Breast epithelium (tissue), 4 donors: ENCODE measurements at places on chromosomes 11 and 22.

DNA sequence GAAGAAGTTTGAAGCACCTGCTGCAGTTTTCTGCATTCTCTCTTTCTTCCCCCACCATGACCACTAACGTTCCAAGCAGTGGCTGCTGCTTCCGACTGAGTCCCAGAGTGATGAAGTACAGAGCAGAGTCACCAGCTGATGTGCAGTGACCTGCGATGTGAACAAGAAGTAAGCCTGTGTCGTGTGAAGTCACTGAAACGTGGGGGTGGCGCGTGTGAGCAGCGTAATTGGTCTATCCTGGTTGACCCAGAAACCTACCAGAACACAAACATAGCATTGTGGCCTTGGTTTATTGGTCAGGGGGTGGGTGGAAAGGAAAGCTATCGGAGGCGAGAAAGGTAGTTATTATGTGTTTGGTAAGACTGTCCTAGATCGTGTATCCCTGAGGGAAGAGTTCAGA is 3.5 kb downstream of the KRTAP5-7 start:
- H3K27ac ChIP-seq = no peak overlapping the region
- H3K36me3 ChIP-seq = no peaks in the 10 kb centered on the region
- H3K4me3 ChIP-seq = no peak overlapping the region
- no peak for DNase-seq
- no peaks in the 10 kb centered on the region for H3K4me1 ChIP-seq

- no peaks in the 10 kb centered on the region for H3K27me3 ChIP-seq
- no peak for DNase-seq
- H3K36me3 ChIP-seq = no peaks in the 10 kb centered on the region
- no peaks in the 10 kb centered on the region for H3K4me1 ChIP-seq
Measured at GRCh38 chr11:80365076-80365725, 924.4 kb upstream of the TENM4 start.

DNA sequence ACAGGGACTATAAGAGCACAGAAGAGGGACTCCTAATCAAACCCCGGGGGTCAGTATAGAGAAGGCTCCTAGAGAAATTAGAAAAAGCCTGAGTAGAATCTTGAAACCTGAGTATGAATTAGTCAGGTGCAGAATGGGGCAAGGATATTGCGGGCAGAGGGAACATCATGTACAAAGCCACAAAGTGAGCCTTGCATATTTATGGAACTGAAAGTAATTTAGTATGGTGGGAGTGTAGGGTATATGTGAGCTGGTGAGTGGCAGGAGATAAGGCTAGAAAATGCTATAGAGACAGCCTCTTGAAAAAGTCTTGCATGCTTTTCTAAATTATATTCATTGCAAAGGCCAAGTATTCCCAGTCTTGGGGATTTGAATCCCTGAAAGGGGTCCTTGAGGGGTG is 93.7 kb downstream of the STIM1 start:
- no peaks in the 10 kb centered on the region for H3K27me3 ChIP-seq
- no peaks in the 10 kb centered on the region for H3K36me3 ChIP-seq
- no peak for DNase-seq
- H3K27ac ChIP-seq = no peak overlapping the region
- H3K4me3 ChIP-seq = no peak overlapping the region

DNA sequence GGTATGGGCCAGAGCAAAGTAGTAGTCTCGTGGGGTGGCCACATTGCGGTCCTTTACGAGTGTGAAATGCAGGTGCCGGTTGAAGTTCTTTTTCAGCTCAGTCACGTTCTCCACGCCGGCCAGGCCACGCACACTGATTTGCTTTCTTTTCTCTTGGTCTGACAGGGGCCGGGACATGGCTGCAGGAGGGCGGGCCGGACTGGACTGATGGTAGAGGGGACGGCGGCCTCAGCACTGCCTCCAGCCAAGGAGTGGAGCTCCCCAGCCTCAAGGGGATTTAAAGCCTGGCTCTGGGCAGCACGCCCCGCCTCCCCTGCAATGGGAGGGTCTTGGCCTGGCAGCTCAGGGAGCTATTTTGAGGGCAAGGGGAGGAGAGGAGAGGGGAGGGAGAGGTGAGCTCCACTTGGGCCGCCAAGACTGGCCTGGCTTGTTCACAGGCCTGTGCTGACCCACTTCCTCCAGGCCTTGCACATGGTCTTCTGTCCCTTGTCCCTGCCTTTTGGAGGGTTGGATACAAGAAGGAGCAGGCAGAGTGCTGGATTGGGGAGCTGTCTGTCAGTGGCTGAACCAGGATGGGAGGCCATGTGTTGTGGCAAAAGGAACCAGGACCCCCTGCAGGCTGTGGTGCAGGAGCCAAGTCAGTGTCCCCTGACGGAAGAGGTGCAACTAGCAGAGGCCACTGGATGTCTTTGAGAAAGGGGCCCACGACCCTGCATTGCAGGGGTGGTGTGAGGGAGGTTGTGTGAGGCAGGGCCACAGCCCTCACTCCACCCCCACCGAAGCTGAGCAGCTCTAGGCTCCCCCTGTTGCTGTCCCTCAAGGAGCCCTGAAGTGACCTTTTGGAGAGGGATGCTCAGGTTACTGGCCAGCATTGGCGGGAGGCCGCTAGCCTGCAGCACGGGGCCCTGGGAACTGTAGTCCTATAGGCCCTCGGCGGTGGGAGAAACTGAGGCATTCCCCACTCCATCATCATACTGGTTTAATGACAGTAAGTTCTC is at the start of gene PYGM:
Gene PYGM, minus strand, starts transcription at position 253 of the 998 bp plus-strand sequence. Its CDS starts 76 bp downstream, at position 177.
- no peak for DNase-seq
- peaks cover 14% of the 10 kb centered on the region for H3K4me1 ChIP-seq
- no peak within 1 kb of the TSS for H3K4me3 ChIP-seq

DNA sequence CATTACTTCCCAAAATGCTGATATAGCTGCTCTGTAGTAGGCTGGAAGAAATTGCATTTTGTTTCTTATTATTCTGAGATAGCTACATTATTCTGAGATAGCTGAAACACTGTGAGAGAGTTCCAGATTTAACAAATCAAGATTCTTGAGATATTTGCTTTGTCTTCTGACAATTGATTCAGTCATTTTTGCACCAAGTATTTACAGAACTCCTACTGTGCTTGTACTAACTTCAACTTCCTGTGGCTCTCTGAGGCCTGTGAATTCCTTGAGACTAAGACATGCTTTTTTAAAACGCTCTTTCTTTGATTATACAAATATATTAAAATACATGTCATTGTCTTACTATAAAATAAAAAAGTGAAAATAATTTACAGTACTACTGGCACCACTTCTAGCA is 52.7 kb downstream of the USP47 start:
- H3K4me3 ChIP-seq = no peak overlapping the region
- no peak overlapping the region for H3K27ac ChIP-seq
- no peaks in the 10 kb centered on the region for H3K4me1 ChIP-seq
- no peaks in the 10 kb centered on the region for H3K27me3 ChIP-seq
- DNase-seq = no peak
- no peaks in the 10 kb centered on the region for H3K36me3 ChIP-seq

- no peaks in the 10 kb centered on the region for H3K4me1 ChIP-seq
- no peaks in the 10 kb centered on the region for H3K27me3 ChIP-seq
- H3K4me3 ChIP-seq = no peak overlapping the region
- H3K36me3 ChIP-seq = no peaks in the 10 kb centered on the region
- no peak overlapping the region for H3K27ac ChIP-seq
Measured at GRCh38 chr11:46418751-46419150, 27.2 kb upstream of the CHRM4 start.
